ENCODE measurements at places on chromosomes 6 and 20.

DNA sequence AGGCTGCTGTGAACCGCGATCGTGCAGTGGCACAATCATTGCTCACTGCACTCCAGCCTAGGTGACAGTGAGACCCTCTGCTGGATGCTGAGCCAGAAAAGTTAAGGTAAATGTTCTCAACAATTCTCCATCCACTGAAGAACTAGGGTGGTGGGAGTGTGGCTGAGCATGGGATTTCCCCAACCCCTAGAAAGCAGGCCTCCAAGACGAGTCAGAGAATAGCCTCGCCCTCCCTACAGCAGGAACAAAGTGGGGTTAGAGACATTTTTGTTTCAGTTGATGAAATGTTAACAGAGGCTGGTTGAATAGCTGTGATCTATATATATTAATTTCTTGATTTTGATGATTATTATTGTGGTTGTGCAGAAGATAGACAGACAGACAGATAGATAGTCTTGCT is 6.1 kb upstream of the ALDH8A1 start:
- no peak for DNase-seq

DNA sequence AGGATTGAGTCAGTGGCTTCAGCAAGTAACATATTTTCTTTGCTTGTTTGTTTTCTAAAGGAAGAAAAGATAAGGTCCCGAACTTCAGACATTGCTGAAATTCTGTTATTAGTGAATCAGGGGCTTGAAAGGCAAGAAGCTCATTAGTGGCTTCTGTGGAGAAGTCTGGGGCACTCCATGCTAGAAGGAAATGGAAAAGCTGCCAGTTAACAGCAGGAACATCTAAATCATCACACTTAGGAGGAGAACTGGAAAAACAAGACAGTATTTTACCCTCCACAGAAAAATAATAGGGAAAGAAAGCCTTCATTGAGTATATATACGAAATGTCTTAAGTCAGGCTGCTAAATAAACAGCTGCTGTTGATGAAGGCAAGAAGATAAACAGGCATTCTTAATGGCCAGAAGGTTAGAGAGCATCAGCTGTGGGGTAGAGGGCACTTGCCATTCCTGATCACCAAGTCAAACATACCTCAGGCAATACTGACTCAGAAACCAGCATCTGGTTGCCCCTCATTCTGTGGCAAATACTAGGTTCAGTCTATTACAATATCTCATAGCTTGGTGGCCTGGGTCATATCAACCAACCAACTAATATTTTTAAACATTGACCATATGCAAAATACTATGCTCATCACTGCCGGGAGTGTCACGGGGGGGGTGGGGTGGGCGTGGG is 143.2 kb upstream of the TENT5A start:
- DNase-seq: no peak

GRCh38 chr20:51456511-51457509 is 85.7 kb downstream of the NFATC2 start:
- DNase-seq: no peak

- DNase-seq: no peak
Measured at GRCh38 chr6:81772741-81773140, 20.3 kb upstream of the TENT5A start.

DNA sequence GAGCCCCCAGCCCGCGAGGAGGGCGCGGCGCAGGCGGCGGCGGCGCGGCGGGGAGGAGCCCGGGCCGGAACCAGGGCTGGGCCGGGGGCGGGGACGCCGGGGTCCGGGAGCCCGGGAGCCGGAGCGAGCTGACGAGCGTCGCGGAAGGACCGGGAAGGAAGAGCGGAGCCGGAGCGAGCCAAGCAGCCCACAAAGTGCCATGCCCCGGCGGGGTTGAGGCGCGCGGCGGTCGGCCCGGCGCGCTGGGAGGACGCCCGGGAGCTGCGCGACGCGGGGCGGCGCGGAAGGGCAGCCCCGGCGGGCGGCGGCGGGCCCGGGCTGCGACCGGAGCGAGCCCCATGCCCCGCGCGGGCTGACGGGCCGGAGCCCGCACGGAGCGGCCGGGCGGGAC is 289 bp downstream of the FOXP4 start:
- no peak for DNase-seq

- no peak for DNase-seq
Measured at GRCh38 chr6:22545051-22545450, 24.3 kb upstream of the HDGFL1 start.

- DNase-seq: no peak
Measured at GRCh38 chr6:79671600-79672266, 40.6 kb downstream of the SH3BGRL2 start.

DNA sequence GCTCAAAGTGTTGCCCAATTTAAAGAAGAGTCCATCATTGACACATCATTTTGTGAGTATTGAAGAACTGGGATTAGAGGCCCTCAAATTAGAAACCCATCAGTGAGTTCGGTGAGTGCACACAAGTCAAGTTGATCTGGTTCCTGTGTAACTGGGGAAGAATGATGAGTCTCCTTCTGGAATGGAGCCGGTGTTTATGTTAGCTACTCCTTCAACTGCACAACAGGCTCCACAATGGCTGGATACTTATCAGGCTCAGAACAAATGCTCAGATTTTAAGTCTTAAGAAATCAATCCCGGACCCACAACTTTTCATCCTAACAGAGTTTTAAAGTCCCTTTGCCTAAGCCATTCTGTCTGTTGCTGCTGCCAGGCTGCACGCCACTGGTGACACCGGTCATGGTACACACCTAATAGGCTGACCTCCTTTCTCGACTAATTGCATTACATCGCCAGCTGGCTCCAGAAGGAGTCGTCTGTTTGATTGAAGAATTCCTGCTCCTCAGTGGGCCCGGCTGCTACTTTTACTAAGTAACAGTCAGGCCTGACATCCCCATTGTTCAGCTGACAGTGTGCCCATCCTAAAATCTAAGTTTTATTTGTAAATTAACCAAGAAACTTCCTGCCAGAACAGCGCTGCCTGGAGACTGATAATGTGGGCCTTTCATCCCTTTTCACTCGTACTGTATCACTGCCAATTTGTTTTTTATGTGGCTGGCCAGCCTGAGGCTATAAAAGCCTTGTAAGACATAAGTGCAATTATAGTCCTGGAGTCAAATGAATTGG is 130.4 kb downstream of the INSM1 start:
- DNase-seq: no peak

- DNase-seq: peak; percentile 92
Measured at GRCh38 chr6:33589731-33590530, 9.9 kb upstream of the BAK1 start.

- no peak for DNase-seq
Measured at GRCh38 chr6:36326356-36326995, 10.2 kb downstream of the BNIP5 start.

DNA sequence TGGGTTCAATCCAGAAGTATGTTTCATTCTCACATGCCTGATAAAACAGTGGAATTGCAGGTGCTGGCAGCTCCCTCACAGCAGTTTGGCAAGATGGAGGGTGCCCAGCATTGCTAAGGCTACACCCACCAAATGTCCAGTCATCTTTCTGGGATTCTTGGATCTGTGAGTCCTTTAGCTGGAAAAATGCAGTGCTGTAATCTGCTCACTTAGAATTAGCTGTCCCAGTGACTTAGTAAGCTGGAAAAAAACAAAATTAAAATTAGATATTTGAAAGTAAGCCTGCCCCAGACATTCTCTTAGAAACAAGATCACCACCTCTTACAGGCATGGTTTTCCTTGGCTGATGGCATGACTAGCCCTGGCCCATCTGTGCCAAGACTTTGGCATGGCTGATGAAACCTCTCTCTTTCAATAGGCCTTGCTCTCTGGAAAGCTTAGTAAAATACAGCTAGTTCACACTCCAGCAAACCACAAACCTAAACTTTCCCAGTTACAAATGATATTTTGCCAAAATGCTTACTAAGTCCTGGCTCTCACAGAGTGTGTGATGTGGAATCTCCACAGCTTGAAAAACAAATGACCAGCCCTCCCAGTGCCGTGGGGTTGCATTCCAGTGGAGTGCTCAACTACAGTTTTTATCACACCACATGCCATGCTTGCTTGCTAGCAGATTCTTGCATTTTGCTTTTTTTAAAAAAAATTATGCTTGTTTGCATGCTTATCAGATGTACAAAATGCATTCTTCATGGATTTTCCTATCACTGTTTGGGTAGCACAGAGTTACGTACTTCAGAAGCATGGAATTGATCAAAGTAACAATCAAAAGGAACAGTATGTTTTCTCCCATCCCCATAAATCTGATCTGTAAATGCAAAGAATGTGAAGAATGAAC is 261.5 kb downstream of the EYA4 start:
- no peak for DNase-seq

- no peak for DNase-seq
Measured at GRCh38 chr6:170056278-170056711, 234.6 kb downstream of the DLL1 start.

GRCh38 chr6:150592377-150592995 is 7.2 kb upstream of the PLEKHG1 start:
- no peak for DNase-seq

GRCh38 chr6:163756079-163756478 is 341.6 kb downstream of the QKI start:
- no peak for DNase-seq

DNA sequence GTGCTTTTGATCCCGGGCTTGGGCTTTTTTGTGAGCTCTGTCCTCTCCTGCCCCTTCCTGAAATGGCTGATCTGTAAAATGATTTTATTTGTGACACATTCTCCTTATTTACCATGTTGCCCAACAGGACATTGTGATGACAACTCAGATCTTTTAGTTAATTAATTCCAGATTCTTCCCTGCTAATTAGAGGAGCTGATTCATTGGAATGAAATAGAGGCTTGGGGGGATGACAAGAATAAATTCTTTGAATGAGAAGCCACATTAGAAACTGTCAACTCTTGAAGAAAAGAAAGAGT is 26.1 kb upstream of the GABRR1 start:
- no peak for DNase-seq

- no peak for DNase-seq
Measured at GRCh38 chr20:63163596-63164483, 52.1 kb downstream of the YTHDF1 start.

- no peak for DNase-seq
Measured at GRCh38 chr6:150652848-150653613, 53.3 kb downstream of the PLEKHG1 start.

DNA sequence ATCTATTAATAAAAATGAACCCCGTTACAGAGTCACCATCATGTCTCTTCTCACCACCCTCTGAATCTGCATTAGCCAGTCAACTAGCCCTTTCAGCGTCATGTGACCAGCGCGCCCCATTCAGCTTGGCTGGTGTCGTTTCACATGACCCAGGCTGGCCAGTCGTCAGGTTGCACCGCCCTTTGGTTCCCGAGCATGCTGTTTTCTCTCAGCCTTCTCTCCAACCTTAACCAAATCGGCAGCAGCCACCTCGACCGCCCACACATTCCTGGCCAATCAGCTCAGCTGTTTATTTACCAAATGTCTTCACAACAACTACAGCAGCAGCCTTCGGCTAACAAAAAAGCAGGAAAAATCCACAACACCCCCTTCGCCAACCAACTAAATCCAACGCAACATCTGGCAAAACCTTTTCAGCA is 5.6 kb downstream of the SRSF3 start:
- DNase-seq: no peak

DNA sequence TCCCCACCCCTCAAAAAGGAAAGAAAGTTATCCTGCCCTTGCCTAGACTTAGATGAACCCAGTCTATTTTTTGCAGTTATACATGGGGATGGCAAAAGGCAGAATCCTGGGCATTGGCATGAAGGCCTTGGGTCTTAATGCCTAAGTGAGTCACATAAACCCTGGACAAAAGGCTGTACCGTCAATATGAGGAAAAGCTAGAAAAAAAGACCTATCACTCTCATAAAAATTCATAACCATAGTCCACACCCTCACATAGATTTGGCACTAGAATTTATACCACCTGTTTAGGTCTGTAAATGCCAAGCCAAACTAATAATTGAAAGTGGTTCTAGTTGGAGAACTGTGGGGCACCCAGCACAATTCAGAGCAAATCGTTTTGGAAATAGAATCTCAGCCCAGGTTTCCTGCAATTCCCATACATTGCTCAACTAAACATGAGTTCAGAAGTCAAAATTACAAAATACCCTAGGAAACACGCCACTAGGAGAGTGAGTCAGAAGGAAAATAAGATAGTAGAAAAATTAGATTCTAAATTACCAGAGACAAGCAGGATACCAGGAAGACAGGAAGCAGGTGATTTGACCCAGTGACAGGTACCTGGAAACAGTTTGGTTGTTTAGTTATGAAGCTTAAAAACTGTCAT is 70.4 kb upstream of the FUCA2 start:
- DNase-seq: no peak

- no peak for DNase-seq
Measured at GRCh38 chr20:57003012-57003411, 263.4 kb downstream of the BMP7 start.

DNA sequence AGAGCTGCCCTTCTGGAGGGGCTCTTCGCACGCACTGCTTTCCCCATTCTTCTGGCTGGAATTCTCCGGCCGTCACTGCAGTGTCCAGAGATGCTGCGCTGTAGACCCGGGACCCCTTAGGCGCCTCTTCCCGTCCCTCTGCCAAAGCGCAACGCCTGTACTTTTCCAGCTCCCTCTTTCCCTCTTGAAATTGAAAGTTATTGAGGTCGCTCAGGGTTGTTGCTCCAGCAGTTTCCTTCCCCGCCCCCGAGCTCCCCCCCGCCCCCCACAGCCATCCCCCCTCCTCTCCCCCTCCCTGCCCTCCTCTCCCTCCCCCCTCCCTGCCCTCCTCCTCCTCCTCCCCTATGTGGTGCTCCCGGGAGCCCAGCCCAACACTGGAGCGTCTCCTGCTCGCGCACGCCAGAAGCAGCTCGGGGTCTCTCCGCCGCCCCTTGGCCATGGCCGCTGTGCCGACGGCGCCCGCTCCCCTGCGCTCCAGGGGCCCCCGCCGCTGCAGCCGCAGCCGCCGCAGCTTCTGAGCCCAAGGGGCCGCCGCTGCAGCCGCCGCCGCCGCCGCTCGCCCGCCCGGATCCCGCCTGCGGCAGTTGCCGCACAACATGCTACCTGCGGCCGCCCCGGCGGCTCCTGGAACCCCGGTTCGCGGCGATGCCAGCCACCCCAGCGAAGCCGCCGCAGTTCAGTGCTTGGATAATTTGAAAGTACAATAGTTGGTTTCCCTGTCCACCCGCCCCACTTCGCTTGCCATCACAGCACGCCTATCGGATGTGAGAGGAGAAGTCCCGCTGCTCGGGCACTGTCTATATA is at the start of gene RSPO3:
Gene RSPO3, plus strand, starts transcription at position 374 of the 804 bp plus-strand sequence. CDS start 522 bp downstream, outside the sequence.
- no peak for DNase-seq

- no peak for DNase-seq
Measured at GRCh38 chr20:47964149-47964548, 178.9 kb upstream of the SULF2 start.

DNA sequence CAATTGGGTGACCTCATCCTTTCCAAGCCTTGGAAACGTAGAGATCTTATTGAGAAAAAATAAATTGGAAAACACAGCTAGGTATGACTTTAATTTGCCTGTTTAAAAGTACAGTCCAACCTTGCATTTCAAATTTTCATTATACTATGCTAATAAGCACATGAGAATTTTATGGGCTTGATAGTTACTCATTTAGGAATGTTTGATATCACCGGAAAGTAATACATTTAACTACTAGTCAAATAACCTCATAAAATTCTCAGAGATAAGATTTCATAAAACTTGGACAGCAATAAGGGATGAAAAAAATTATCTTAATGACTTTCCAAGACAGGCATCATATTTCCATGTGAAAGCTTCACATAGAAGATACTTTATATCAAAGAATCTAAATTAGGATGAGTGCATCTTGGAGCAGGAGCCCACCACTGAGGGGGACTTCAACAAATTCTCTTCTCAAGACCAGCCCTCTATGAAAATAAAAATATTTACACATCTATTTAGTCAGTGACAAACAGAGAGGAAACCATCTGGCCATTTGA is 236.3 kb downstream of the EPHA7 start:
- no peak for DNase-seq
